ENCODE measurements at places on chromosomes 12 and 14.

DNA sequence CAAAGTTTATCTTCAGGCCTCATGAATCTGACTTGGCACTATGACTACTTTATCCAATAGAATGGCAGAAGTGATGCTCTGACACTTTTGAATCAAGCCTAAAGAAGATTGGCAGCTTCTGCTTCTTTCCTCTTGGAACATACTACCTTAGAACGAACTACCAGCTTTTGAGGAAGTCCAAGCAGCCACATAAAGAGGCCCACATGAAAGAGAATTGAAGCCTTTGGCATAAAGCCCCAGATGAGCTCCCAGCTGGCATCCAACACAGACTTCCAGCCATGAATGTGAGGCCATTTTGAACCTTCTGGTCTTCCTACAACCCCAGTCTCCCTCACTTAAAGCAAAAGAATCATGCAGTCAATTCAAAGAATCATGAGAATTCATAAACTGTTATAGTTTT lies 65.8 kb downstream of the EEA1 start:
- H3K27ac ChIP-seq, result no peak overlapping the region
- peaks cover 7% of the 10 kb centered on the region for H3K4me1 ChIP-seq
- peaks cover 60% of the 10 kb centered on the region for H3K36me3 ChIP-seq
- no peaks in the 10 kb centered on the region for H3K27me3 ChIP-seq
- no peak for DNase-seq

GRCh38 chr14:71005076-71005475 lies 97.8 kb downstream of the PCNX1 start:
- H3K27me3 ChIP-seq, result no peaks in the 10 kb centered on the region
- H3K36me3 ChIP-seq, result peaks cover 50% of the 10 kb centered on the region
- peaks cover 71% of the 10 kb centered on the region for H3K4me1 ChIP-seq
- DNase-seq, result no peak
- peak overlapping the region; percentile 0 for H3K4me3 ChIP-seq

DNA sequence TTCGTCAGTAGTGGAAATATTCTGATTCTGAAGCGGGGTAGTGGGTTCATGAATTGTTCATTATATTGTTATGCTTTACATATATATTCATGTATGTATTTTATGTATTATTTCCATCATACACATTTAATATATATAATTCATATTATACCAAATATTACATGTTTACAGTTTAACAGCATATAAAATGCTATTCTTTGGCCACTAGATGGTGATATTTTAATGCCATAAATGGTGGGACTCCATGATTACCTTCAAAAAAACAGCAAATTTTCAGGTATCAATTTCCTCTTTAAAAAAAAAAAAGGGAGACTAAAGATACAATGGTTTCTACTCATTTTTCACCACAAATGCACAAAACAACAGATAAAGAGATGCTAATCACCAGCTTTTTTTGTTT lies 41.0 kb downstream of the BDKRB1 start:
- no peak for DNase-seq
- no peaks in the 10 kb centered on the region for H3K4me1 ChIP-seq
- H3K4me3 ChIP-seq, result no peak overlapping the region
- H3K27me3 ChIP-seq, result no peaks in the 10 kb centered on the region
- H3K36me3 ChIP-seq, result peaks cover 59% of the 10 kb centered on the region

- peaks cover 2% of the 10 kb centered on the region for H3K36me3 ChIP-seq
- H3K4me3 ChIP-seq, result peak overlapping the region; percentile 83
- peaks cover 19% of the 10 kb centered on the region for H3K27me3 ChIP-seq
- H3K4me1 ChIP-seq, result peaks cover 31% of the 10 kb centered on the region
- H3K27ac ChIP-seq, result no peak overlapping the region
- peak; percentile 45 for DNase-seq
These were observed 715 bp downstream of the CACNB3 start for GRCh38 chr12:48818831-48819590.
